T-cell (primary cell): ENCODE measurements at places on chromosomes 5 and 9.

DNA sequence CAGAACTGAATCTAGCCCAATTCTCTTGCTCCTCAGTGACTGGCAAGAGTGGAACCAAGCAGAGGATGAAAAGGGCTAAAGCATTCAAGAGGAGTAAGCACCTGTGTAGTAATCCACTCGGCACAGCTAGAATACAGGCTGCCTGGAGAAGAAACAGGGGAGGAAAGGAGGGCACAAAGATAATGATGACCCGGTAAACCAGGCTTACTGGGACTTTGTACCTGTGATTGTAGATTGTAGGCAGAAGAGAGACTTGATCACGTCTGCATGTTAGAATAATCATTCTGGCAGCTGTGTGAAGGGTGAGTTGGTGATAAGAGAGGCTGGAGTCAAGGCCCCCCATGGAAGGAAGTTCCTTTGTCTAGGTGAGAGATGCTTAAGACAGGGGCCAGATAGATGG is 20.6 kb upstream of the TNFSF15 start:
- DNase-seq, result no peak

DNA sequence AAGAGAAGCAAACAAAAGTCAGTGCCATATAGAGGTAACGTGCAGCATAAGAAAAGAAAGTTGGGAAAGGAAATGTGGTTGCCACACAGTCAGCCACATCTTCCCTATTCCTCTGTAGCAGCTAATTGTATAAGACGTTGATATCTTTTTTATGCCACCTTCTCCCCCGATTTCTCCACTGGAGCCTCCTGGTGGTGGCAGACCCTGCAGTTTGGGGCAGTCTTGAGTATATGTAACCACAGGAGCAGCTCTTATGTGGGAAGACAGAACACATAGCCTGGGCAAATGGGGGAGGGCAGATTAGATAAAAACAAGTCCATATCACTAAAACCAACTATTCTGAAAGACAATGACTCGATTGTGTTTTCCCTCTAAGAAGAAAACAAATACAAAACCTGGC is 99.7 kb downstream of the PLCXD3 start:
- no peak for DNase-seq

DNA sequence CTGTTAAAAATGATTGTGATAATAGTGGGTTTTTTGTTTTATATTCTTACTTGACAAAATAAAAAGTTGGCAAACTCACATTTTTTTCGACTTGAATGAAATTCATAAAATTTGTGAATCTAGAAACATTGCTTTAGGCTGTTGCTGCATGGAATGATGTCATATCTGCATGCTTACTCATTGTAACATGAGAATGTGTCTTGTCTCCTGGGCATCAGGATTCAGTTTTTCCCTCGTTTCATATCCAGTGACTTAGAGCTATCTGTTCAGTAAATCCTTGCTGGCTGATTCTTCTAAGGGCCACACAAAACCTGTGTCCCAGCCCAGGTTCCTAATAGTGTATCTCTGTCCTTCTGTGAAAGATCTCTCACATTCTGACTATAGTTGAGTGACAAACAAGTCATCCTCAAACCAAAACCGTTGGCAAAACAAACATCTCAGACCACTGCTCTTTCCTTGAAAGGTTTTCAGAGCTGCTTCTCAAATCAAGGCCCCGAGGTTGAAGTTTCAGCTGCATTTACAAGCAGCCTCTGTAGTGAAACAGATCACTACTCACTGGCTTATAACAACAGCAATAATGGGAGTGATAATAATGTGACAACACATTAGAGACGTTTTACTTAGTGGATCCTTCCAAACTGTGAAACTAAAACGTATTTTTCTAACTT is 95.0 kb downstream of the NPR3 start:
- DNase-seq, result no peak

- DNase-seq, result no peak
Measured at GRCh38 chr5:154626876-154627557, 128.2 kb upstream of the LARP1 start.

DNA sequence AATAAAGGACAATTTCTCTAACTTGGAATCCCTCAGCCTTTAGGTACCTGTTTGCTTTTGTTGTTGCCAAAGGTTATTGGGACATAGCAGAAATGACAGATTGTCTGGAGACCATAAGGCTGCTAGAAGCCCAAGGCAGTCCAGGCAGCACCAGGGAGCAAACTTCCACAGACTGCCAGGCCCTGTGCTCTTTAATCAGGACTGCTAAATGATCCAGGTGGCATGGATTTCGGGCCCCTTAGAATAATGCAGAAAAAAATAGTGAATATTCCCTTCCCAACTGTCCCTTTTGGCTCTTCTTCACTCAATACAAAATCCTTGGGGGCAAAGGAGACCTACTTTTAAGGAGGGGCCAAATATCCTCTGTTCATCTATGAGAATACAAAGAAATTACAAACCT is 73.9 kb downstream of the GABRA1 start:
- DNase-seq, result no peak

GRCh38 chr5:17497446-17497845 is 585 bp upstream of the TAF11L2 start:
- no peak for DNase-seq

DNA sequence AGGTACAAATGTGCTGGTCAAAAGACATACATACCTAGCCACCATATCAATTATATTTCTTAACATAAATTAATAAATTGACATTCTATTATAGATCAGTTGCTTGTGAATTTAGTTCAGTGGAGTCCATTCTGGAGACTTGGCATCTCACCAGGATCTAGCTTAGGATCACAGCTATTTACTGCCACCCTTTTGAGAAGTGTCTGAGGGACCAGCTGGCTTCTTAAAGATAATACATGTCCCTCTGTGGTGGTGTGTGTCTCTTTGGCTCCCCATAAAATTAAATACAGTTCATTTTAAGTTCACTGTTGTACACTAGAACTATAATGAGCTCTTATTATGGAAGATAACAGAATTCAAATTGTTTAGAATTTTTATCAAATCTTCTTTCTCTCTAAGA is 290.7 kb downstream of the PRELID2 start:
- DNase-seq, result no peak

- DNase-seq, result no peak
Measured at GRCh38 chr9:121858788-121859187, 207.4 kb downstream of the DAB2IP start.

GRCh38 chr5:172129256-172129910 is 58.6 kb downstream of the STK10 start:
- no peak for DNase-seq

DNA sequence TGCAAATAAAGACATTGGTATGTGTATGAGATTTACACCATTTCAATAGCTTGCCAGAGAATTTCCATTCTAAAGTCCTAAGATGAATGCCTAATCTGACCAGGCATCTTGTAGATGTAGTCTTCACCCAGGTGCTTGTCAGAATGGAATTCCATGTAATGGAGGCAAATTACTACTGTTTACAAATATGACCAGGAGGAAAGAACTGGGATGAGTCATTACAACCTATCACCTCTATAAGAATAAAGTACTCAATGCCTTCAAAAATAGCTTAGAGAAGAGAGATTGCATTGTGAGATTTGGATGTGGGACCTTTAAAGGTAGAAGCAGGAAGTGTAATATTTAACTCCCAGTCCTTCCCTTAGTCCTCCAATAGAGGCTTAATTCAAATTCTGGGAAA is 507.0 kb upstream of the PTGER4 start:
- DNase-seq, result no peak

DNA sequence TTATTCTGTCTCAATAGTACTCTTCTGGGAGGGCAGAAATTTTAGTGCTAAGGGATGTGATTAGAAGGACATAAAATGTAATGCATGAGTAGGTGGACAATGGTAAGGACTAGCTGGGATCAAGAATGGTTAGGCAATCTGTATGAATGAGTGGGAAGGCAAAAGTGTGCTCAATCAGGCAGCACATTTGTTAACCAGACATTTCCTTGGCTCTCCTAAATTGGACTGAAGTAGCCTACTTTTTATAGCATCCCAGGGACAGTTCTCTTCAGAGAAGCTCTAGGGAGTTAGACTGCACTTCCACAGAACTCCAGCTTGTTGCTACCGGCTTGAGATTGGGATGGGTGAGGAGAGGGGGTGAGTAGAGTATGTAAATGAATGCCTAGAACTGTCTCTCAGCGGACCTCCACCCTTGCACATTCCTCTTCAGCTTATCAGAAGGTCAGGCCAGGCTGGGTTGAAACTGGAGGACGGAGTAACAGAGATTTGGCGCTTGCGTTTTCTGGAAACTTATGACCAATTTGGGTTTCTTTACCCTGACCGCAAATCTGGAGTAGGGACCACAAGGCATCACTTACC is 19.0 kb upstream of the ARL14EPL start:
- DNase-seq, result no peak

DNA sequence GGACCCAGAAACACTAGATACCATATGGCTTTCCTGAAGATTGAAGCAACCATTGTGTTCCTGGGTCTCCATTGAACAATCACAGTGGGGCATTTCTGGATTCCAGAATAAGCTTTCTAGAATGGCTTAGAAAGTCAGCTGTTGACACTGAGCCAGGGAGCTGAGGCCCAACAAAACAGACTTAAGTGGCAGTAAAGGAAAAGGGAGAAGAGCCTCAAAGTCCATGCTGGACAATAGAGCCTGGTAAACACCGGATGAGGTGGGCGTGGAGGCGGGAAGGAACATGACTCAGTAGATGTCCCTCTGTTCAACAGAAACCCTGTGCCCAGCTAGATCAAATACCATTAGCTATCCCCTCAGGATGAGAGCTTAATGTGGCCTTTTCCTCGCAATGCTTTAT is 14.8 kb downstream of the SPARC start:
- DNase-seq, result no peak

DNA sequence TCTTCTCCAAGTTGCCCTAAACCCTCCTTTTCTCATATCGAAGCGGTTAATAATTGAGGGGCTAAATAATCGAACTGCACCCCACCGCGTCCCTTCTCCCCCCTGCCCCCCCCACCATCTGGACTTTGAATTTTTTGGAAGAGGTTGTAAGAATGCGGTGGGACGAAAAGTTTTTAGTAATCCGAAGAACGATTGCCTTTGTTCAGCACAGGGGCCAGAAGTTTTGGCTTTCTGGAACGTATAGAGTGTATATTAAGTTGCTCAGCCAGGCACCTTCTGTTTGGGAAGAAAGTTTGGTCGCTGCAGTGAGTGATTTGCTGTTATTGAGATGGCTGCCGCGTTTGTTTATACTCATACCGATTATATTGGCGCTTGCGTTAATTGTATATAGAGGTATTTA is 518 bp downstream of the ERBIN start:
- DNase-seq, result peak; percentile 3

- DNase-seq, result no peak
Measured at GRCh38 chr5:173741729-173742431, 125.4 kb upstream of the BOD1 start.

GRCh38 chr5:14366763-14367162 is 214.8 kb upstream of the OTULINL start:
- no peak for DNase-seq

- no peak for DNase-seq
Measured at GRCh38 chr5:82624062-82624461, 345.9 kb upstream of the RPS23 start.

GRCh38 chr5:476814-477175 is 33.8 kb downstream of the EXOC3 start:
- DNase-seq, result no peak

- no peak for DNase-seq
Measured at GRCh38 chr5:138884554-138884953, 9.4 kb upstream of the LRRTM2 start.

GRCh38 chr5:7321724-7322123 is 74.2 kb upstream of the ADCY2 start:
- DNase-seq, result no peak

- DNase-seq, result no peak
Measured at GRCh38 chr5:72531496-72532190, 24.4 kb upstream of the ZNF366 start.

DNA sequence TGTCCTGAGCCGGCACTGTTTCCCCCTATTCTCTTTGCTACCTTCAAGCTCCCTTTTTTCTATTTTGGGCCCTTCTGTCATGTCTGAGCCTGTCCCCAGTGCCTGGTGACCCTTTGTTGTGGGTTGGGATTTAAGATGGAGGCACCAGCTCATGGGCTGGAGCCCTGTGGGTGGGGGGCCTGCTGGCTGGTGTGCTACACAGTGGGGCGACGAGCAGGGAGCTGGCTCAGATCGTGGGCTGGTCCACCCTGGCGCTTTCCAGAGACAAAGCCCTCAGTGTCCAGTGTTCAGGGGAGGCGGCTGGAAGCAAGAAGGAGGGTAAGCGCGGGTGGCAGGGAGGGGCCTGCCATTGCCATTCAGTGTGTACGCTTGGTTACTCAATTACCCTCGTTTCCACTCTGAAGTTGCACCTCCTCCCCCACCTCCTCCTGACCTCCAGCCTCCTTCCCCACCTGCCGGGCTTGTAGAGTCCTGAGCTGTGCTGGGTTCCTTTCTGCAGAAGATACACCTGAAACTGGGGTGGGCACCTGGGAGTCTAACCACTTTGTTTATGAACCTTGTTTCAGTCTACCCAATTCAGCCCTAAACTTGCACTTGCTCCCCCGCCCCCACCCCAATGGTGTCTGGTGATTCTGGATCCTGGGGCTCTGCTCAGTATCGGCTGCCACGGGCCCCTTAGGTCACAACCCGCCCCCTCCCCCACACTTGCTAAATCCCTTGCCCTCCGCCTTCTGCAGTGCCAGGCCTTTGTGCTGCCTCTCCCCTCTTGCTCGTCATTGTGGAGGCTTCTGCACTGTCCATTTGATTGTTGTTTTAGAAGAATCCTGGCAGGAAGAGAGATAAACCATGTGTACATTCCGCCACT is 49.9 kb downstream of the MVB12B start:
- no peak for DNase-seq

GRCh38 chr9:137130176-137130755 is 8.7 kb upstream of the GRIN1 start:
- no peak for DNase-seq

DNA sequence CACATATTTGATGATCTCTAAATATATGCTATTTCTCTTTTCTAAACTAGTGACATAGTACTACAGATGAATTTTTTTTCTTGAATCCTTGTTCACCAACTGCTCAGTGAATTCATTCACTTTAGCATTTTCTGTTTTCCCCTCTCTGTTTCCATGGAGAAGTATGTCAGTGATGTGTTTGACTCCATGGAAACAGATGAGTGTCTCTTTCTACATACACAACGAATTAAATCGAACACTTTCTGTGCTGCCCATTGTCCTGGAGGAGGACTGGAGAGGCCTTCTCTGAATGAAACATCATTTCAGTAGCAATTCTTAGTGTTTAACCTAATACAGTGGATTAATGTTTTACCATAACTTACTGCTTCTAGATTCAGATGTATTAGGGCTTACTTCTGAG is 9.5 kb downstream of the INVS start:
- DNase-seq, result no peak

GRCh38 chr5:107428303-107428813 is 242.4 kb downstream of the EFNA5 start:
- DNase-seq, result no peak

GRCh38 chr5:501831-502184 is 22.4 kb downstream of the SLC9A3 start:
- no peak for DNase-seq

DNA sequence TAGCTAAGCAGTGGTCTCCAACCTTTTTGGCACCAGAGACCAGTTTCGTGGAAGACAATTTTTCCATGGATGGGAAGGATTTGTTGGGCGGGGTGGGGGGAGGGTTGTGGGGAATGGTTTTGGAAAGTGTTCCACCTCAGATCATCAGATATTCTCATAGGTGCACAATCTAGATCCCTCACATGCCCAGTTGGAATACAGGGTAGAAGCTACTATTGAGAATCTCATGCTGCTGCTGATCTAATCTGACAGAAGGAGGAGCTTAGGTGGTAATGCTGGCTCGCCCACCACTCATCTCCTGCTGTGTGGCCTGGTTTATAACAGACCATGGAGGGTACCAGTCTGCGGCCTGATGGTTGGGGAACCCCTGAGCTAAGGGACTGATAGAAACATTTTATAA is 662.7 kb upstream of the RGMB start:
- DNase-seq, result no peak

GRCh38 chr5:14066326-14066725 is 76.8 kb upstream of the TRIO start:
- DNase-seq, result no peak
